NCI-H1092 (cell line): ENCODE measurements at places on chromosomes 7 and 10.

DNA sequence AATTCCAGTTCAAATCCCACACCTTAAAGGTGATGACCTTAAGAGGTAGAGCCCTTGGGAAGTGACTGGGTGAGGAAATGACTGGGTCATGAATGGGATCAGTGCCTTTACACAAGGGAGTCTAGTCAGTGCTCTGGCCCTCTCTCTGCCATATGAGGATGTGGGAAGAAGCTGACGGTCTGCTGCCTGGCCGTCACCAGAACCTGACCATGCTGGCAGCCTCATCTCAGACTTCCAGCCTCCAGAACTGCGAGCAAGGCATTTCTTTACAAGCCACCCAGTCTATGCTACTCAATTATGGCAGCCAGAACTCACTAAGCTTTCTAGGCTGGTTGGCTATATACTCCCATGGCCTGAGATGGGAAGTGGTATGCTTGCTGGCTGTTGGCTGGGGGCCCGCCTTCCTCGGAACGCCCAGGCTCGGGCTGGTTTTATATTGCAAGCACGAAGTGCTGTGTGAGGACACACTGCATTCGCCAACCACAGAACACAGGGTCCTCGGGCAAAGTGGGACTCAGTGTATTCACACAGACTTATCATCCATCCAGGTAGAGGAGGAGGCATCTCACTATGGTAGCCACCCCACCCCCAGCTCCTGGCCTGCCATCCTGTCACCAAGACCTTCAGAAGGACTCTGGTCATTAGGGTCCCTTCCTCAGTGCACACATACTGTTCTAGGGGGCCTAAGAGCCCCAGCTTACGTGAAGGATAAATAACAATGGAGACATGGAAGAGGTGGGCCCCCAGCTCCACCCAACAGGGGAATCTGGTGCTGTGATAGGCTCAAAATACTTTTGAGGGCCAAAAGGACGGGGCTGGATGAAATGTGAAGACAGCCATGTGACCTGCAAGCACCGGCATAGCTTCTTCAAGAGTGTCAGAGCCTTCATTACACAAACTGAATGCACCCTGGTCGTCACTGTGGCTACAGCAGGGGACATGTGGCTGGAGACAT is 49.0 kb downstream of the ZRANB1 start:
- DNase-seq: no peak

- DNase-seq: no peak
These were observed 4.4 kb downstream of the ENO4 start for GRCh38 chr10:116853701-116854100.

- no peak for DNase-seq
These were observed 64.6 kb upstream of the MGMT start for GRCh38 chr10:129402459-129402858.

GRCh38 chr7:3975371-3975770 is 674.3 kb downstream of the SDK1 start:
- DNase-seq: no peak

DNA sequence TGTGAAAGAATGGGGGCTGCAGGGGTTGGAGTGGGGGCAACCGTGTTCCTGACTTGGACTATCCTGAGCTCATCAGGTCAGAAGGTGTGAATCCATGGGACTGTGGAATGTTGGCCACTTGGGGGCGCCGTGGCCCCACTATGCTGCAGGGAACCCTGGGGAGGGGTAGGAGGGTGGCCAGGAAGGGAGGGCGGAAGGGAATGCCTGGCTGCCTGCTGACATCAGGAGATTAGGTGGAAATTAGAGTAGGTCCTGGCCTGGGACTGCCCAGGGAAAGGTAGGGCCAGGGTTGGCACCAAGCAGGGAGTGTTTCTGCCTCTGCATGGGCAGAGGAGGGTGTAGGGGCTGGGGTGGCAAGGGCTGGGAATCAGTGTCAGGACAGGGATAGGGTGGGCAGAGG is 65.8 kb upstream of the PRSS58 start:
- peak; percentile 1 for DNase-seq
